AG04450 (cell line): ENCODE measurements at places on chromosomes 5 and 9. TPM values are rescaled to one million over a fixed set of nuclear protein-coding genes. Genes with fewer than 3 reads are reported as not detected.

Gene SLC1A1
- 0.45 and 0.55 TPM in 2 replicates for polyA plus RNA-seq

Gene CDC25C
- 3.2 and 4.8 TPM in 2 replicates for polyA plus RNA-seq

Gene SPAAR
- 0.17 and 0.27 TPM in 2 replicates for polyA plus RNA-seq

Gene EIF4E1B
- not detected in 2 replicates for polyA plus RNA-seq

Gene STING1
- 50.6 and 66.9 TPM in 2 replicates for polyA plus RNA-seq

Gene PHYHD1
- polyA plus RNA-seq: 9.3 and 11.6 TPM in 2 replicates

Gene SPINK4
- not detected in 2 replicates for polyA plus RNA-seq

Gene CNTRL
- 5.9 and 8.3 TPM in 2 replicates for polyA plus RNA-seq

Gene DBH
- polyA plus RNA-seq: not detected in 2 replicates

Gene CCNI2
- polyA plus RNA-seq: not detected in 2 replicates

- no peak for DNase-seq
Observed at GRCh38 chr5:153276151-153276550, 214.3 kb upstream of the GRIA1 start.

DNA sequence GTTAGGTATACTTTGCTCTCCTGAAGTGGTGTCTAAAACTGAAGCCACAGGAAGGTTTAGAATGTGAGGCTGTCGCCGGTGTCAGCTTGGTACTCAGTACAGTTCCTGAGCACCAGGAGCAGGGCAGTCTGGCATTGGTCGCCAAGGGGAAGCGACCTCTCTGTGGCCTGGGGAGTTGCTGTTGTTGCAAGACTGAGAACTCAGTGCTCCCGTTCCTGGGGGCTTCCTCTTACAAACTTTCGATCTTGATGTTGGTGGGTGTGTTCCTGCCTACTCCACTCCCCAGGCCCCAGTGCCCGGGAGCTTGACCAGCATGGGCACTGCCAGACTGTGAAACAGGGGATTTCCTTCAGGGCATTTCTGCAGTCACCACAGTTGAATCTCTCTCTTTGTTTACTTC, 52.4 kb upstream of the PPARGC1B start:
- DNase-seq: no peak

DNA sequence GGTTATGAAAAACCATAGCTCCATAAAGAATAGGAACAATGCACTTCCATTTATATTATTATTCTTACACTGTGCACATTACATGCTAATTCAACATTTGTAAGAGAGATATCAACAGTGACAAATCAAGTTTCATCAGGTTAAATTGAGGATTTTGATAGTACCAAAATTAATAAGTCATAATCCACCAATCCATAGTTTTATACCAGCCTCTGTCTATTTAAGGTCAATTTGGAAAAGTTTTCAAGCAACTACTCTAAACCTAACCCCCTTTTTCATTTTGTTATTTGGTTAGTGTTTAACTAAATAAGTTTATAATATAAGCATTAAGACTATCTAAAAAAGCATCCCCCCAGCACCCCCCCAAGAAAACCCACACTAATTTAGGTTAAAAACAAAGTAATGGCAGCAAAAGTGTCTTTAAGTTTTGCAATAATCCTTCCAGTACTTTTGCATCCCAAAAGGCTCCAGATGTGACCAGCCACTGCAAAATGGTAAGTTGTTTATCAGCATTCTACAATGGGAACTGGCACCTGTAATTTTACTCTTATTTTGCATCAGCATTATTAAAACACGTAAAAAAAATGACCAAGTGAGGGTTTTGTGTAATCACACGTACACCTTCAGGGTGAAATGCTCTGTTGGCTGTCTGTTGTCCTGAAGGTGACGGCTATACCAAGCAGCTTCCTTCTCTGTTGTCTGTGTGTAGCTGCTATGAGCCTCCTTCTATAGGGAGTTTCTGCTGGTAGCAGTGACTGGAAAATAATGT, 36.8 kb upstream of the SSBP2 start:
- DNase-seq: peak; percentile 34

DNA sequence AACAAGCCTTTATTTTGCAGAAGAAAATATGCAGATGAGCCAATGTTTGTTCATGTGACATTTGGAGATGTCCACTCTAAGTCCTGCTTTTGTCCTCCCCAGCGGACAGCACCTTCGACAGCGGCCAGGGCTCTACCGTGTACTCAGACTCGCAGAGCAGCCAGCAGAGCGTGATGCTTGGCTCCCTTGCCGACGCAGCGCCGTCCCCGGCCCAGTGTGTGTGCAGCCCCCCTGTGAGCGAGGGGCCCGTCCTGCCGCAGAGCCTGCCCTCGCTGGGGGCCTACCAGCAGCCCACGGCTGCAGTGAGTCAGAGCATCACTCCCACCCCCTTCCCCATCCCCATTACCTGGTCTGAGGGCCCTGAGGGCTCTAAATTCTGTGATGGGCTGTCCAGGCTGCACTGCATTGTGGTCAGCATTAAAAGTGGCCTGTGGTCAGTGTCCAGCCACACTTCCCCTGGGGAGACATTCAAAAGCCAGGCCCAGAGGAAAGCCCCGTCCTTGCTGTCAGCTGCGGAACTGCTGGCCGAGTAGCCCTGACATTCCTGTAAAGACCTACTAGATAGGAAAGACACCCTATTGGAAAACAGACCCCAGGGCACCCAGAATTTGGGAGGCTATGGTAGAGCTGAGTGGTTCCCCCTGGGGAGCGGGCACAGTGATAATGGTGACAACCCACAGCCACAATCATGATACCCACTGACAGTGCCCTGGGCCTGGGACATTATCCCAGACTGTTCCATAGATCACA, 69.0 kb downstream of the WNK2 start:
- DNase-seq: no peak

DNA sequence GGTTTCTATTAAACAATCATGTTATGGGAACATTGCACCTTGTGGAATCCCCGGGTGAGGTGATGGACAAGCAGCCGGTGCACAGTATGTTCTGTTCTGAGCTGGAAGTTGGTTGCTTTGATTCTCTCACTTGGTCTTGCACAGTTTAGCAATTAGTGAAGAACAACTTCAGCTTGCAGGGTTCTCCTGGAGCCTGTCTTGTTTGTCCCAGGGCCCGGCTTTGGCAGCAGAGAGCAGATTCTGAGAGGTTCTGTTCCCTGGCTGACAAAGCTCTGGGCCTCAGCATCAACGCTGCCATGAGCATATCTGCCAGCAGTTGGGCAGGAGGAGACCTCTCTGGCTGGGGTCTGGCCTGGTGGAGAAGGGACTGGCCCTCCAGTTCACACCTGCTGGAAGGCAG, 16.9 kb downstream of the GADD45G start:
- DNase-seq: no peak

GRCh38 chr5:107450531-107450930, 220.2 kb downstream of the EFNA5 start:
- DNase-seq: no peak

GRCh38 chr5:55492449-55492848, 42.3 kb downstream of the PLPP1 start:
- DNase-seq: no peak

DNA sequence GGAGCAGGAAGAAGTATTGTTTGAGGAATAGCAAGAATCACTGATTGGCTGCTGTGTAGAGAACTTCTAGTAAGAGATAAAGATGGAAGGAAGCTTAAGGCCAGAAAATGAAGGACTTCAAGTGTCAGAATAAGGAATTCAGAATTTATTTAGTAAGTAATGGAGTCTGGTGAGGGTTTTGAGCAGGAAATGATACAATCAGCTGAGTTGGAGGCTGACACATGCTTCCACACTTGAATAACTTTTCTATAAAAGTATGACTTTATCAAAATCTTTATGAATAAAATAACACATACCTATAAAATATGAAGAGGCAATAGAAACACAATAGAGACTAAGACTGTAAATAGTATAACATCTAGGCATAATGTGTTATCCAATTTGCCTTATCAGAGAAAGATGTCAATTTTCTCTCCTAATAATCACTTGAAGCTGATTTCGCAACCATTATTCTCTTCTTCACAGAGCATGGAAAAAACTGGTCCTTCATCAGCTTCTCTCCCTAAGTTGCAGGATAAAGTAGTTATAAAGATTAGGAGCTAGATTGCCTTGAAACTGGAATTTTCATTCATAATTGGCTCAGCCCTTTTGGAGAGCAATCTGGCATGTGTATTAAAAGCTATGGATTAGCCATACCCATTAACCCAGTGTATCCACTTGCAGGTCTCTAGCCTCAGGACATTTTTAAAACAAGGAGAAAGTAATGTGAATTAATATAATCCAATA, 143.4 kb downstream of the ZNF608 start:
- no peak for DNase-seq

DNA sequence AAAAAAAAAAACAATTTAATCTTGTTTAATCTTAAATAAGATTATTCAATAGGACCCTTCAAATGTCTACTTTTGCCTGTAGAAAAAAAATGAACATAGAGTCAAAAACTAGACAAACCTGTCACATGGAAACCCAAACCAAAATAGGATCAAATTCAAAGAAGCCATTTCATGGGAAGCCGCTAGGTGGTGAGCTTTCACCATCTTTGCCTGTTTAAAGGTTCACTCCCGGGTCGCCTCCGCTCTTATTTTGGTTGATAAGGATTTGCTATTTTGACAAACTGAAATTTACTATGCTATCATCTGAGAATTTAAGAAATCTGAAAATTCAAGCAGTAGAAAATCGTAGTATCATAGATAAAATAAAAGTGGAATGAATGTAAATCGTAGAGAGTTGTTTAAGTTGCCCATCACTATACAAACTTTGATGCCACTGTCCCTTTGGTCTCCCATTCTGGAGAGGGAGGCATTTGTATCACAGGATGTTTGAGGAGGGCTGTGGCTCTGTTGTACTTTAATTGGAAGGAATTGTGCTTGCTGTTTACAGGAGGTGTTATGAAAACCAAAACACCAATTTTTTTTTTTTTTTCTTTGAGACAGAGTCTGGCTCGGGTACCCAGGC, 43.5 kb upstream of the DNAH5 start:
- DNase-seq: peak; percentile 55

GRCh38 chr5:113378959-113379541, 55.7 kb downstream of the TSSK1B start:
- DNase-seq: peak; percentile 20

- no peak for DNase-seq
Observed at GRCh38 chr9:4548811-4549725, 58.8 kb downstream of the SLC1A1 start.

GRCh38 chr9:81543695-81544094, 145.7 kb downstream of the TLE1 start:
- no peak for DNase-seq

DNA sequence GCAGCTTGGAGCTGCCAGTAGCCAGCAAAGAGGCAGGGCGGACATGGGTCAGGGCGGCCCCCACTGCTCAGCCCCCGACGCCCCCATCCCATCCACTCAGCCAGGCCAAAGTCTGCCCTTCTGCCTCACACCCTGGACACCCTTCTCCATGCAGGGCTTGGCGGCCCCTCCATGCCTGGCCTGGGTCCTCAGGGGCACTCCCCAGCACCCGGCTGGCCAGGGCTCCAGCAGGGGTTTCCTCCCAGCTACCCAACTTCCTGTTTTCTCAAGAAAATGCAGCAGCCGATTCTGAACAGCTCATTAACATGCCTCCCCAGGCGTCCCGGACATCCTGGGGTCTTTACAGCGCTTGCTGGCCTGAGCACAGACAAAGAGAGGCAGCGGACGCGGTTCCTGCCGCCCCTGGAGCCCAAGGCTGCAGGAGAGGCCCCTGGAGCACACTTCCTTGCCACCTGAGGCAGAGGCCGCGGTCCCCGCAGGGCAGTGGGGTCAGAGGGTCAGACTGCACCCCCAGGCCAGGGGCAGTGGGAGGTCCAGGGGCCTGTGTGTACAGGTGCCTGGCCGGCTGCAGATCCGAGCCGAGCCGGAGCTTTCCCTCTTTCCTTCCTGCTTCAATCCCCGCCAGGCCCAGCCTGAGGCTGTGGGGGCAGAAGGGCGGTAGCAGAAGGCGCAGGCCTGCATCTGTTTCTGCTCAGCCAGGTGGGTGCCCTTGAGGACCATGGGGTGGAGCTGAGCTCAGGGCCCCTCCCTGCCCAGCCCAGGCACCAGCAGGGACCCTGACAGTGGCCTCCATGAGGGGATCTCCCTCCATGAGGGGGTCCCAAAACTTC, 18.7 kb upstream of the NRARP start:
- DNase-seq: no peak

DNA sequence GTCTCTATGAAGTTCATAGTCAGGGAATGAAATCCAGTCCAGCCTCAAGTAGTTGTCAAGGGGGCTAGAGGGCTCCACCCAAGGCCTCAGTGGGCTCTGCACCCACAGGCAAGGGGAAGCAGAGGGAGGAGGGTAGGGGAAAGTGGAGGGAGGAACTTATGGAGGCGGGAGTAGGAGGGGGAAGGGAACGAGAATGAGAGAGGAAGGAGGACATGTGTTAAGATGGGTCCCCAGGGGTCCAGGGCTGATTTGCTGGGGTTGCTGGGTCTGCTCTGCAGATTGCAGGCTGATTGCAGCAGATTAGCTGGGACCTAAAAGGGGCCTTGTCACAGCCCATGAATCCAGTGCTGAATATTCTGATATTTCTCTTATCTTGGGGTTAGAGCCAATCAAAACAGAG, 166.9 kb upstream of the IL12B start:
- no peak for DNase-seq

DNA sequence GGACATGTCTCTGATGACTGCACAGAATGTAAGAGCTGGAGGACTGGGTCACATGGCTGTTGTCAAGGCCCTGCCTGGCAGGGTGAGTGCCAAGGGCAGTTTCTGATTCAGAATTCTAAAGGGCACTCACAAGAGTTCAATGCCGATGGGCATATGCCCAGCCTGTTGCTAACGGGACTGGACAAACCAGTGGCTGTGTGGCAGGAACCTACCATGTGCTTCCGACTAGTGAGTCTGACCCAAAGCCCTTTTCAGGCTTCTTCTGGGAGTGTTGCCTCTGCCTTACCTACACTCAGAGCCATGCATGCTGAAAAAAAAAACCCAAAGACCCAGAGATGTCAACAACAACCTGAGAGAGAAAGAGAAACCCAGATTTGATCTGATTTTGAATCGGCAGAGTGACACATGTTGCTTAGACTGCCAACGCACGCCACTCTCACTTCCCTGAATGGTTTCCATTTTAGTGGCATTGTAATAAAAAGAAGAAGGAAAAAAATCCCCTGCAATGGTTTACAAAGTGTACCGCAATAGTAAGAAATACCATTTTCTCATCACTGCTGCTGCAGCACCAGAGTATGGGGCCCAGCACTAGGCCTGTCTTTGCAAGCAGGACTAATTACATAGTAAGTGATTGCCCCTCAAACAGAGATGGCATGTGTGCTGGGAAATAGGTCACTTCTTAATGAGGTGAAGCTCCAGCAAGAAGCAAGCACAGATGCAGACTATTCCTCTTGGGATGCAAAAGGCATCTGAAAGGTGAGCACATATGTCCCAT, 194.3 kb downstream of the PALM2AKAP2 start:
- DNase-seq: no peak

- peak; percentile 54 for DNase-seq
Observed at GRCh38 chr9:81499021-81499454, 190.3 kb downstream of the TLE1 start.

DNA sequence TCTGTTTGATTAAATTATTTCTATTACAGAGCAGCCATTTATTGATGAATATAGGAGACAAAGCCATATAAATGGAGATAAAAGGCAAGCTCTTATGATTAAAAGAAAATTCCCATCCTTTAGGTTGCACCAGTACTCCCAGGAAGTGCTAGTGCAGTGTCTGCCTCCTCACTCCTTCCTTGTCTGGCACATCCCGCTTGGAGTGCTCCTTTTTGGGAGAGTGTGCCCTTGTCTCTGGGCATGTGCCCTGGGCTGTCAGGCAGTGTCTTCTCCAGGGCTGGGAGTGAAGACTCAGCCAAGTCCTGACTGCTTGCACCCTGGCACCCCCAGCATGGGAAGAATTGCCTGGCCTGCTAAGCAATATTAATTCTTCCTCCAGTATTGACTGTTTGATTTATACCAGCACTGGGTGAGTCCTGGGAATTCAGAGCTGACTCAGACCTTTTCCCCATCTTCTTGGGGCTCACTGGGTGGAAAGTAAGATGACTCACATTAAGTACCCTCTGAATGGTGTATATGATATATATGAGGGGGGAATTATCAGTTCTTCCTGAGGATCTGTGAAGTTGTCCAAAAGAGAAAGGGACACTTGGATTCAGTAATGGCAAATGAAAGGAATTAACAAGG, 62.1 kb downstream of the ZSWIM6 start:
- no peak for DNase-seq
